ENCODE measurements at places on chromosomes 4 and X.

- DNase-seq = no peak
Measured at GRCh38 chr4:109046471-109047201, 255.8 kb downstream of the COL25A1 start.

DNA sequence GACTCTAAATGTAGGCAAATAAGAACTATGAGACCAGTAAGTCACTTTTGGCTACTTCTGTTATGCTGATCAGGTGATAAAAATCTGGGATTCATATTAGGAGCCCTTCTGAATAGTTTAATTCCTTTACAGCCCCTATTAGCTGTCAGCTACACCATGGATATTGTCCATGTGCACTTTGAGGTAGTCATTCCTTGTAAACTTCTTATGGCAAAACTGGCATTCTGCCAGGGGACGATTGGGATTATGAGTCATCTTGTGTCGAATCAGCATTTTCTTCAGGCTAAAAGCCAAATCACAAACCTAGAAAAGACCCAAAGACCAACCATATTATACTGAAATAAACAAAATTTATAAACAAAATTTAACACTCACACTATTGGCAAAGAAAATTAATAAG is 227.6 kb downstream of the PRDM5 start:
- DNase-seq = no peak

GRCh38 chr4:39889226-39889625 is 88.5 kb downstream of the PDS5A start:
- DNase-seq = no peak

DNA sequence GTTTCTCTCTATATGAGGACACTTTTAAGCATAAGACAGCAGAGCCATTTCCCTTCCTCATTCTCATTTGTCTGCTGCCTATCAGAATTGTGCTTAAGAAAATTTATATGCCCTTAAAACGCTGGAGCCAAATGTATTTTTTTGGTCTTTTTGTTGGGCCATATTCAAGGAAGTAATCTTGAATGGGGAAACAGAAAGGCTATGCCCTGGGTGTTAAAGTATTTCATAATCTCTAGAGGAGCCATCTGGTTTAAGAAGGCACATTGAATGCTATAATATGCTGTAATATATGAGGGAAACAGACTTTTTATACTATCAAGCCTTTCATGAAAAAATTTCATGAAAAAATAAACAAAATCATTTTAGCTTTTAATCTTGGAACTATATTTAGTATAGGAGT is 4.3 kb downstream of the DMD start:
- no peak for DNase-seq

DNA sequence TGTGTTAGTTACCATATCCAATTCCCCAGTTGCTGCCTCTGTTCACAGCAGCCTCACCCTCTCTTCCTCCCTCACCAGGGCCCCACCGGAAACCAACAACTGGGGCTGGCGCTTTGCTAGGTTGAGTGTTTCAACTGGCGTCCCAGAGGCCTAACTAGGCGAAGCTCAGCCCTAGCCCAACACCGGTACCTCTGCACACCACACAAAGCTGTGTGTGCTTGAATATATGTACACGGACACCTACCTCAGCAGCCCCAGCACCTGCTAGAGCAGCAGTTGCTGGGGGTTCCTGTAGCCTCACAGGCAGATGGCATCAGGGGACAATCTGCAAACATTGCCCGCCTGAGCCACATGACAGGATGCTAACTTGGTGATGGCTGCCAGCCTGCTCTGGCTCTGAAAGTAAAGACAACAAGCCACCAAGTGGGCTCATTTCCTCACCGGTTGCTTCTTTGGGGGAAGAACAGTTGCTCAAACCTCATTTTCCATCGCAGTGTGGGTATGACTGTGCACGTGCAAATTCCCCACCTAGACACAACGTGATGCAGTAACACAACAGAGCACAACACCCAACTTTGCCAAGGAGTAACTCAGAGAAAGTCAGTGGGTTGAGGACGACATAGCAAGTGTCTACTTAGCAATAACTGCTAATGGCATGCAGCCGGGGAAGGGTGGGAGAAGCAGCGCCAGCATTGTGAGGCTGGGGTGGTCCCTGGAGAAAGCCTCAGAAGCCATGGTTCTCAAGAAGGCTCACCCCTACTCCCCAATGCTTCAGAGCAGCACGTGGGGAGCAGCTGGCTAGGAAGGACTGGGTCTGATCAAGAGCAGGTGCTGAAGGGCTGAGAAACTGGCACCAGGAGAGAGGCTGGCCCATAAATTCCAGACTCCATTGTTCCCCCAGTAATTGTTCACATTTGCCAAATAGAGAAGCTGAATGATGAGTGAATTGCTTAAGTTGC is 139.5 kb downstream of the SH3KBP1 start:
- no peak for DNase-seq

All from right renal cortex interstitium (tissue), 3 donors.